ENCODE measurements at places on chromosomes 6 and 20. TPM values are rescaled to one million over a fixed set of nuclear protein-coding genes. Genes with fewer than 3 reads are reported as not detected.

DNA sequence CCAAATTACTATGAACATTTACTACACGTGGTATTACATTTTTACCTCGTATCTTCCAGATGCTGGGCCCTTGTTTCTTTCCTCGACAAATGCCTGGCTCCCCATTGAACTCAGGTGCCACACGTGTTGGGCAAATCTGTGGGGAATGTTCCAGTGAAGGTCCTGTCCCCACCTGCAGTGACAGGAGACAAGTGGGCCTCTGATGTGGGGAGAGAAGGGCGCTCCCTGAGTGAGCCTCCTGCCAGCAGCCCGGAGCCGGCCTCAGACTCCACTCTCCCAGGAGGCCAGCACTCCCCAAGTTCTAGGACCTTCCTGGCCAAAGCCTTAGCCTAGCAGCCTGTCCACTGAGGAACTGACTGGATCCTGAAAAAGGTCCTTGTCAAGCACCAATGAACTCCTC is 21.7 kb upstream of the SCML4 start:
- H3K36me3 ChIP-seq: no peaks in the 10 kb centered on the region
- no peaks in the 10 kb centered on the region for H3K27me3 ChIP-seq
- no peaks in the 10 kb centered on the region for H3K4me1 ChIP-seq
- H3K27ac ChIP-seq: no peak overlapping the region

GRCh38 chr20:57605878-57606277 is 14.3 kb downstream of the ZBP1 start:
- H3K4me3 ChIP-seq: no peak overlapping the region
- H3K4me1 ChIP-seq: no peaks in the 10 kb centered on the region
- H3K27ac ChIP-seq: no peak overlapping the region
- DNase-seq: no peak
- H3K36me3 ChIP-seq: no peaks in the 10 kb centered on the region
- peaks cover 5% of the 10 kb centered on the region for H3K27me3 ChIP-seq

- H3K4me3 ChIP-seq: no peak overlapping the region
- H3K4me1 ChIP-seq: no peaks in the 10 kb centered on the region
- DNase-seq: no peak
- no peak overlapping the region for H3K27ac ChIP-seq
- H3K36me3 ChIP-seq: no peaks in the 10 kb centered on the region
Measured at GRCh38 chr6:106959985-106960384, 14.5 kb downstream of the CD24 start.

GRCh38 chr6:87975561-87975960 is 72.1 kb upstream of the SPACA1 start:
- H3K27ac ChIP-seq: no peak overlapping the region
- H3K36me3 ChIP-seq: no peaks in the 10 kb centered on the region
- no peak for DNase-seq
- no peak overlapping the region for H3K4me3 ChIP-seq

DNA sequence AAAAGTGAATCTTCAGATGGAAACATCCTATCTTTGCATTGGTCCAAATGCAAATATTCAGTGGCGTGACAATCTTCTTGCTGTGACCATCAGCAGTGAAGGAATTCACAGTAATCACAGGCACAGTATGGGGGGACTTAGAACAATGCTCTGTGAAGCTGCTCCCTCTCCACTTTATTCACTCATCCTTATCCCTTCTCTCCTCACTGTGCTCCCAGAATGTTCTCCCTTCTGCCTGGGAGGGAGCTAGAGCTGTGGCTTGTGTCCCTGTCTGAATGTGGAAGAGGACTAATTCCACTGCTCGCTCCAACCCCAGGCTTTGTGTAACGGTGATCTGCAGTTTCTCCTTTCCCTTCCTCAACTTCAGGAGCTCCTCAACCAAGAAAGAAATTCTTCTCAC is 243.7 kb downstream of the ALDH8A1 start:
- no peaks in the 10 kb centered on the region for H3K36me3 ChIP-seq
- H3K27ac ChIP-seq: no peak overlapping the region
- no peaks in the 10 kb centered on the region for H3K27me3 ChIP-seq

DNA sequence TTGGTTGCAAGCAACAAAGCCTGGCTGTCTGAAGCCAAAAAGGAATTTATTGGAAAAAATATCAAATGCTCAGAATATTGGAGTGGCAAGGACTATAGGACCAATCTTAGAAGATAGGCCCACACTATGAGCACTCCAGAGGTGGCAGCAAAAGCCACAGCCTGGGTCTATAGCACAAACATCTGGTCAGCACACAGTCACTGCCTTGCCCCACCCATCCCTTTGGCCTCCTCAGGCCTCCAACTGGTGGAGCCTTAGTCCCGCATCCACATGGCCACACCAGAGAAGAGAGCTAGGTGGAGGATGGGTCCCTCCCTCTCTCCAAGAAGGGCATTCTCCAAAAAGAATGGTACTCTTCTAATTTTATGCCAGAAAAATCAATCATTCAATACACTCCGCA is 14.0 kb downstream of the NUDT3 start:
- H3K36me3 ChIP-seq: no peaks in the 10 kb centered on the region
- no peaks in the 10 kb centered on the region for H3K27me3 ChIP-seq
- no peak overlapping the region for H3K4me3 ChIP-seq
- DNase-seq: no peak

DNA sequence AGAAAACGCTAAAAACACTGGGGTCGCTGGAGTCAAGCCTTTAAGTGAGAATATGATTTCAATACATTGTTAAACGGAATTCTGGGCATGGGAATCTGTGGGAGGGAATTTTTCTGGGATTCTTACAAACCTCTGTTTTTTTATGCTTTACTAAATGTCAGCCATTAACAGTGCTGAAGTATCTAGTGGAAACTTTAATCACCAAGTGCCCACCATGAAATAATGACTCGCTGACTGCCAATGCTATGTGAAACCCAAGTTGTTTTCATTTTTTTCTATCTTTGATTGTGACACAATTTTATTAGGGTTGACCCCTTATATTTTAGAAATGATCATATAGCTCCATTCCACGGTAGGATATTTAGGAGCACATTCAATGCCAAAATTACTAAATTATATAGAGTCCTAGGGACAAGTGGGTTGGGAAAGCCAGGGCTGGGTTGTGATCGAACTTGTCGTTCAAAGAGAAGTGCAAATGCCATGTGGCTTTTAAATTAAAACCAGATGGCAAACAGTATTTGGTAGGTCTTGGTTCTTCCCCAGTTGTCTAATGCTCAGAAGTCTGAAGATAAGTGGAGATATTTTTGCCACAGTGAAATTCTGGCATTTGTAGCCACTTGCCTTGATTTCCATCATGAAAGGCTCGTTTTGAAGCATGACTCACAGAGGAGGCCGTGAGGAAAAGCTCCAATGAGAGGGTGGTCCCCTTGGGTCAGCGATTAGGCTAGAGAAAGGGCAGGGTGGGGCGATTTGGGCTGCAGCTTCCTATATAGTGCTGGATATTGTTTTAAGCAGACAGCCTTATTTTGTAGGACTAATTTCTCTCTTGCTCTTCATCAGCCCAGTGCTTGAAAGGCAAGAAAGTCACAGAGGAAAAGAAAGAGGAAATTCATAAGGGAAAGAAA is 254.4 kb upstream of the JAG1 start:
- no peak overlapping the region for H3K4me3 ChIP-seq
- no peaks in the 10 kb centered on the region for H3K27me3 ChIP-seq
- DNase-seq: no peak
- no peak overlapping the region for H3K27ac ChIP-seq
- H3K4me1 ChIP-seq: peaks cover 13% of the 10 kb centered on the region

DNA sequence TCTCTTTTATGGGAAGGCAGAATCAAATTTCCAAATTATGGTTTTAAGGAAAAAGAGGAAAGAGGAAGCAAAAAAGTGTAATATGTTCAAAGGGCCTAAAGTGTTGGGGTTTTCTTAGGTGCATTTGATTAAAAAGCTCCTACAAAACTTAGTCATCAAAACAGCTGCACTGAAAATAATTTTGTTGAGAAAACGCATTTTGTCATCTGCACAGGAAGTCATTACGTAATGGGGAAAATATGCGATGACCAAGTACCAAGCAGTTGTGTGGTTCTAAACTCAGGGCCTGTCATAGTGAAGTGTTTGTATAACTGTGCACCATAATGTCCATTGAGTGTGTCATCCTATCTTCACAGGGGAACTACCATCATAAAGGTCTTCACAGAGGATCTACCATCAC is 15.6 kb downstream of the HAO1 start:
- no peaks in the 10 kb centered on the region for H3K36me3 ChIP-seq
- peaks cover 10% of the 10 kb centered on the region for H3K4me1 ChIP-seq
- H3K27ac ChIP-seq: no peak overlapping the region
- no peaks in the 10 kb centered on the region for H3K27me3 ChIP-seq

DNA sequence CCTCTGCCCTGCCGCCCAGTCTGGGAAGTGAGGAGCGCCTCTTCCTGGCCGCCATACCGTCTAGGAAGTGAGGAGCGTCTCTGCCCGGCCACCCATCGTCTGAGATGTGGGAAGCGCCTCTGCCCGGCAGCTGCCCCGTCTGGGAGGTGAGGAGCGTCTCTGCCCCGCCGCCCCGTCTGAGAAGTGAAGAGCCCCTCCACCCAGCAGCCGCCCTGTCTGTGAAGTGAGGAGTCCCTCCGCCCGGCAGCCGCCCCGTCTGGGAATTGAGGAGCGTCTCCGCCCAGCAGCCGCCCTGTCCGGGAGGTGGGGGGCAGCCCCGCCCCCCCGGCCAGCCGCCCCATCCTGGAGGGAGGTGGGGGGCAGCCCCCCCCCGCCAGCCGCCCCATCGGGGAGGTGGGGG is 27.8 kb downstream of the SNHG17 start:
- no peaks in the 10 kb centered on the region for H3K27me3 ChIP-seq
- H3K36me3 ChIP-seq: no peaks in the 10 kb centered on the region
- H3K4me3 ChIP-seq: no peak overlapping the region
- no peaks in the 10 kb centered on the region for H3K4me1 ChIP-seq
- no peak overlapping the region for H3K27ac ChIP-seq

DNA sequence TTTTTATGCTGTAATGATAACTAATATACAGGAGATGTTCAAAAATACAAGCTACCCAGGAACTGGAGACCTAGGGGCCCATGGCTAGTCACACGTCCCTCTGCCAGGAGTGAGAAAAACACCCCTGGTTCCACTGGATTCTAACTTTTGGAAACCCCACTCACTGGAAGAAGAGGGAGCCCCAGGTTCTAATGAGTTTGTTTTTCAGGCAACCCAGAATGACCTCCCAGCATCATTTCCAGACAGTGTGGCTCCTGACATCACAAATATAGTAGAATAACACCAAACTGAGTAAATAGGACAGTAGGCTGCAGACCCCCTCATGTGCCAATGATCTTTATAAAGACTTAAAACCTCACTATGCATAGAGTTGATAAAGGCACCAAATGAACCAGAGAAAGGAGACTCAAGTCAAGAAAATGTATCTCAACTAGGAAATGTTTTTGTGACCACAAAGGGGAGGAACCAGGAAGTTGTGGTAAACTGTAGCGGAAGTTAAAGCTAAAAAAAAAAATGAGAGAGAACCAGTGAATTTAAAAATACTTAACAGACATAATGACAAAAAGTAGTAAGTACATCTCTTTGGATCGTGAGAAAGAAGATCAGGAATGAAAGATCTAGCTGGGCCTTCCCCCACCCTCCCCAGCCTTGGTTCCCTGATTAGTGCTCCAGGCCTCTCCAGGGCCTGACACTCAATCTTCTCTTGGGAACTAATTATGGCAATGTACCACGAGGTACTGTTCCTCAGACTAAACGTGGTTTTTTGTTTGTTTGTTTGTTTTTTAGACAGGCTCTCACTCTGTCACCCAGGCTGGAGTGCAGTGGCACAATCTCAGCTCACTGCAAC is 19.8 kb downstream of the HLA-E start:
- no peak for DNase-seq
- H3K4me3 ChIP-seq: no peak overlapping the region
- H3K36me3 ChIP-seq: no peaks in the 10 kb centered on the region

GRCh38 chr6:75748003-75748742 is 866 bp upstream of the MYO6 start:
- DNase-seq: no peak
- H3K27me3 ChIP-seq: no peaks in the 10 kb centered on the region
- no peaks in the 10 kb centered on the region for H3K4me1 ChIP-seq
- peak overlapping the region; percentile 98 for H3K4me3 ChIP-seq

DNA sequence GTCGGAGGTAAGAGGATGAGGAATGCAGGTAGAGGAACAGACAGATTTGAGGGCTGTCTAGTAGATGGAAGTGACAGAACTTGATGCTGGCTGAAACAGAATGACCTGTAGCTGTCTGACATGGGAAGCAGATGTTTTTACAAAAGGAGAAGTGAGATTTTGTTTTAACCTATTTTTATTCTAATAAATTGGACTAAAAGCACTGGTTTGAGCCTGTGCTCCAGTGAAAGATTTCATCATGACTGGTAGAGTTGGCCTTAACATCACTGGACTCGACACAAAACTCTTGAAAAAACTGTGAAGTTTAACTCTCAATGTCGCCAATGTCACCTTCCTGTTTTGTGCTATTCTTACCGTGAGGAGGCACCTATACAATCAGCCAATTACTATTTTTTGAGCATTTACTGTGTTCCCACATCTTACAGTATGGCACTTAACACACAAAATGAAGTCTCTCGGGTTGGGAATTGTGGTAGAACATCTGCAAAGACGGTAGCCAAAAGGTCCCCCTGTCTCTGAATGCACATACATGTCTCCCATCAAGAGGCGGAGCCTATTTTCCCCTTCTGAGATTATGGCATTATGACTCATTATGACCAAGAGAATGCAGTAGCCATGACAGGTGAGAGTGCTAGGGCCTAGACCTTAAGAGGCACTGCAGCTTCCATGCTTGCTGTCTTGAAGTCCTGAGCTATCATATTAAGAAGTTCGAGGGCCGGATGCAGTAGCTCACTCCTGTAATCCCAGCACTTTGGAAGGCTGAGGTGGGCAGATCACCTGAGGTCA is 93.2 kb downstream of the FOXF2 start:
- H3K4me3 ChIP-seq: no peak overlapping the region
- no peak overlapping the region for H3K27ac ChIP-seq
- no peaks in the 10 kb centered on the region for H3K27me3 ChIP-seq
- no peak for DNase-seq
- H3K36me3 ChIP-seq: no peaks in the 10 kb centered on the region

DNA sequence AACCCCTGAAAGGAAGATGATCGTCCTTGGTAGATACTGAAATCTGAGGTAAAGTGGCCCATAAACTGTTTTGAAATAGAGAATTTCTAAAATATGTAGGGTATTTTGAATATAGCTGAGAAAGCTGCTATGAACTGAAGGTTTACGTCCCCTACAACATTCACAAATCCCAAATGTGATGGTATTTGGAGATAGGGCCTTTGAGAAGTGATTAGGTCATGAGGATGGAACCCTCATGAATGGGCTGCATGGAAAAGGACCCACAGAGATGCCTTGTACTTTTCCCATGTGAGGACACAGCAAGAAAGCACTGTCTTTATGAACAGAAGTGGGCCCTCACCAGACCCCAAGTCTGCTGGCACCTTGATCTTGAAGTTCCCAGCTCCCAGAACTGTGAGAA is 6.8 kb upstream of the PNISR start:
- H3K27me3 ChIP-seq: no peaks in the 10 kb centered on the region
- no peaks in the 10 kb centered on the region for H3K4me1 ChIP-seq
- H3K36me3 ChIP-seq: peaks cover 27% of the 10 kb centered on the region
- H3K27ac ChIP-seq: no peak overlapping the region
- no peak for DNase-seq

The HUS1B gene
- 0.71 TPM for total RNA-seq

The HLA-B gene
- 491 TPM for total RNA-seq

The CNKSR3 gene
- total RNA-seq: 16.8 TPM

The BHLHE23 gene
- not detected for total RNA-seq

The F13A1 gene
- total RNA-seq: 189 TPM

The KCNG1 gene
- 1.7 TPM for total RNA-seq

The COX7A2 gene
- total RNA-seq: 597 TPM
